ENCODE measurements at places on chromosomes 16 and 17.

DNA sequence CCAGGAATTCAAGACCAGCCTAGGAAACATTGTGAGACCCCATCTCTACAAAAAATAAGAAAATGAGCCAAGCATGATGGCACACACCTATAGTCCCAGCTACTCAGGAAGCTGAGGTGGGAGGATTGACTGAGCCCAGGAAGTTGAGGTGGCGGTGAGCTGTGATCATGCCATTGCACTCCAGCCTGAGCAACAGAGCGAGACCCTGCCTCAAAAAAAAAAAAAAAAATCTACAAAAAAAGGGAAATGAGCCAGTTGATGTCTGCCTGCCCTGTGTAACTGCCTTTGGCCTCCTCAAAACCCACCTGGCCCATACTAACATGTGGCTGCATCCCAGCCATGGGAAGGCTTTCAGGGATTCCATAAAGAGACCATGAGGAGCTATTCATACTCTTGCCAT lies 4.5 kb downstream of the RANBP10 start:
- no peaks in the 10 kb centered on the region for H3K36me3 ChIP-seq
- no peaks in the 10 kb centered on the region for H3K27me3 ChIP-seq
- H3K27ac ChIP-seq = no peak overlapping the region
- H3K4me3 ChIP-seq = no peak overlapping the region
- peaks cover 14% of the 10 kb centered on the region for H3K4me1 ChIP-seq

GRCh38 chr17:56018211-56018610 lies 135.1 kb upstream of the ANKFN1 start:
- H3K36me3 ChIP-seq = no peaks in the 10 kb centered on the region
- H3K4me1 ChIP-seq = no peaks in the 10 kb centered on the region
- peaks cover 1% of the 10 kb centered on the region for H3K27me3 ChIP-seq
- no peak overlapping the region for H3K27ac ChIP-seq
- H3K4me3 ChIP-seq = no peak overlapping the region

DNA sequence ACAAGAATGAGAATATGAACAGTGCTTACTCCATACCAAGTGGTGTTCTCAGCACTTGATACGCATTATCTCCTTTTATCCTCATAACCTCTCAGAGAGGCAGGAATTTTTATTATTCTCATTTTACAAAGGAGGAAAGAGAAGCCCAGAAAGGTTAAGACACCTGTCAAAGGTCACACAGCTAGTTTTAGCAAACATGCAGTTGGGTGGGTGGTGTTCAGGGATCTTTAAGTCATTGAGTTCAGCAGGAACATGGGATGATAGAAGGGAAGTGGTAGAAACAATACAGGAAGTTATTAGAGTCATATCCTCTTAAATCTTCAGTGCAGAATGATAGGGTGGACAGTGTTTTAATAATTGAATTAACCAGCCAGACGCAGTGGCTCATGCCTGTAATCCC lies 95.4 kb downstream of the IRX3 start:
- DNase-seq = no peak
- H3K4me1 ChIP-seq = peaks cover 7% of the 10 kb centered on the region
- H3K27me3 ChIP-seq = no peaks in the 10 kb centered on the region
- no peaks in the 10 kb centered on the region for H3K36me3 ChIP-seq
- H3K27ac ChIP-seq = no peak overlapping the region
- no peak overlapping the region for H3K4me3 ChIP-seq

DNA sequence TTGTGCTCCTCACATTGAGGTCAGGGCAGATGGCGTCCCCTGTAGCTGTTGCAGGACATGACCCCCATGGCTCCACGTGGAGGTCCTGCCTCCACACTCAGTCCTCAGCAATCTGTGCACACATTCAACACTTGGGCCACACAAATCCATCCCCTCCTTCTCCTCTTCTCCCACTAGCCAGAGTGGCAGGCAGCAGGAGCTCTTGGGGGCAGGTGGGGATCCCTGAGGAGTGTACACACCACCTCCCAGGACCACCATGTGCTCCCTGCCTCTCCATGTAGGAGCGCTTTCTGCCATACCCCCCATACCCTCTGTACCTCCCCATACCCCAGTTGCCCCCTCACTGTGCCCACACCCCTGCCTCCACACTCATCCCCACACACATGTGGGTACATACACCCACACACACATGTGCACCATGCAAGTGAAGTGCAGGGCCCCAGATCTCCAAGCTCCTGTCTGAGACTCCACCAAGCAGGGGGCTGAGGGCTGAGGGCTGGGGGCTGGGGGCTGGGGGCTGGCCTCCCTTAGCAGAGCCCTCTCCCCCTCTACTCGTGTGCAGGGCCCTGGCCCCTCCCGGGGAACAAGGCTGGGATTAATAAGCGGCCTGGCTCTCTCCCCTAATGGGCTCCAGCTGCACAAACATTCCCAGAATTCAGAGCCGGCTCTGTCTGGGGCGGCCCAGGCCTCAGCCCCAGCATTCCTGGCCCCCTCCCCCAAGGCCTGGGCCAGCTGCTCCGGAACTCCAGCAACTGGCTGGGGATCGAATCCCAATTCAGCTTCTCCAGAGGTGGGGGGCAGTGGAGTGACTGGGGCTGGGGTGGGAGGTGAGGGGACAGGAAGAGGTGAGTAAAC lies 48.2 kb upstream of the MEIOC start:
- no peaks in the 10 kb centered on the region for H3K4me1 ChIP-seq
- no peak overlapping the region for H3K27ac ChIP-seq
- no peak overlapping the region for H3K4me3 ChIP-seq
- DNase-seq = no peak
- H3K36me3 ChIP-seq = no peaks in the 10 kb centered on the region
- H3K27me3 ChIP-seq = no peaks in the 10 kb centered on the region

GRCh38 chr17:28480799-28481571 lies 7.5 kb downstream of the SLC13A2 start:
- H3K4me1 ChIP-seq = no peaks in the 10 kb centered on the region
- DNase-seq = no peak
- H3K36me3 ChIP-seq = no peaks in the 10 kb centered on the region
- no peak overlapping the region for H3K27ac ChIP-seq
- H3K4me3 ChIP-seq = no peak overlapping the region
- H3K27me3 ChIP-seq = no peaks in the 10 kb centered on the region

GRCh38 chr17:35733366-35733765 lies 1.9 kb downstream of the RASL10B start:
- no peak overlapping the region for H3K27ac ChIP-seq
- H3K36me3 ChIP-seq = no peaks in the 10 kb centered on the region

- no peaks in the 10 kb centered on the region for H3K4me1 ChIP-seq
- no peaks in the 10 kb centered on the region for H3K27me3 ChIP-seq
- no peak overlapping the region for H3K27ac ChIP-seq
- no peak for DNase-seq
Observed at GRCh38 chr16:57032931-57033330, 43.6 kb downstream of the NLRC5 start.

GRCh38 chr17:55063885-55064874 lies 95.6 kb downstream of the STXBP4 start:
- no peaks in the 10 kb centered on the region for H3K4me1 ChIP-seq
- no peak for DNase-seq
- H3K4me3 ChIP-seq = no peak overlapping the region

GRCh38 chr17:17387498-17388362 lies 84.6 kb downstream of the NT5M start:
- H3K4me3 ChIP-seq = no peak overlapping the region
- H3K36me3 ChIP-seq = no peaks in the 10 kb centered on the region
- H3K27me3 ChIP-seq = no peaks in the 10 kb centered on the region
- H3K4me1 ChIP-seq = no peaks in the 10 kb centered on the region
- no peak overlapping the region for H3K27ac ChIP-seq
- DNase-seq = no peak

- H3K27me3 ChIP-seq = no peaks in the 10 kb centered on the region
- no peak for DNase-seq
- H3K27ac ChIP-seq = no peak overlapping the region
- no peaks in the 10 kb centered on the region for H3K36me3 ChIP-seq
Observed at GRCh38 chr16:8397223-8397622, 193.1 kb downstream of the TMEM114 start.

DNA sequence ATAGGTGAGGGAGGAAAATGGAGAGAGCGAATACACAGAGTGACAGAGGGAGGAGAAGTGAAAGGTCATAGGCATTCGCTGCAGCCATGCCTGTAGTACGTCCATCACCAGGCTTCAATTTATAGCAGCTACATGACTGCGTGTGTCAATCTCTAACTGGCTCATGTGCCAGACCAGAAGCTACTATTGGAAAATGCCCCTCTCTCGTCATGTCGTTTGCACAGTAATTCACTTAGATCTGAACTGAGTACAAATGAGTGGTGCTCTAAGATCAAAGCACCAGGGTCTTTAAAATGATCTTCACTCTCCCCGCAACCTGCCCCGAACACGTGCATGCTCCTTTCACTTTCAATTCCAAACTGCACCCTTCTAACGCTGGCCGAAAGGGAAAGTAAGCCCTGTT lies 51.3 kb downstream of the ADCY9 start:
- H3K27me3 ChIP-seq = no peaks in the 10 kb centered on the region
- DNase-seq = no peak
- no peak overlapping the region for H3K4me3 ChIP-seq
- H3K4me1 ChIP-seq = no peaks in the 10 kb centered on the region
- H3K36me3 ChIP-seq = no peaks in the 10 kb centered on the region
- H3K27ac ChIP-seq = no peak overlapping the region

- DNase-seq = no peak
- H3K4me1 ChIP-seq = no peaks in the 10 kb centered on the region
- H3K4me3 ChIP-seq = no peak overlapping the region
- no peaks in the 10 kb centered on the region for H3K36me3 ChIP-seq
Observed at GRCh38 chr17:57669671-57670529, 75.2 kb downstream of the CCDC182 start.

DNA sequence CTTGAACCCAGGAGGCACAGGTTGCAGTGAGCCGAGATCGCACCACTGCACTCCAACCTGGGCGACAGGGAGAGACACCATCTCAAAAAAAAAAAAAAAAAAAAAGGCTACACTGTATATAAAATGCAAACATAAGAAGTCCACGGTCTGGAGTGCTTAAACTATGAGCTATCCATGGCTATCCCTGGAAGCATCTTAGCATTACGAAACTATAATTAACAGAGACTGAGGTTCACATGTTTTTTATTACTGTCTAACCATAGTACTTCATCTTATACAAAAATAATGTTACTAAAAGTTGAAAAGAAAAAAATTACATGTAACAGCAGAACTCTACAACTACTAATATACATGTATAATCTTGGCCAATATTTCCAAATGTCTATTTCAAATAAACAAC lies 32.8 kb downstream of the HELZ start:
- no peaks in the 10 kb centered on the region for H3K27me3 ChIP-seq
- H3K4me1 ChIP-seq = no peaks in the 10 kb centered on the region
- DNase-seq = no peak
- H3K4me3 ChIP-seq = no peak overlapping the region
- H3K36me3 ChIP-seq = no peaks in the 10 kb centered on the region

DNA sequence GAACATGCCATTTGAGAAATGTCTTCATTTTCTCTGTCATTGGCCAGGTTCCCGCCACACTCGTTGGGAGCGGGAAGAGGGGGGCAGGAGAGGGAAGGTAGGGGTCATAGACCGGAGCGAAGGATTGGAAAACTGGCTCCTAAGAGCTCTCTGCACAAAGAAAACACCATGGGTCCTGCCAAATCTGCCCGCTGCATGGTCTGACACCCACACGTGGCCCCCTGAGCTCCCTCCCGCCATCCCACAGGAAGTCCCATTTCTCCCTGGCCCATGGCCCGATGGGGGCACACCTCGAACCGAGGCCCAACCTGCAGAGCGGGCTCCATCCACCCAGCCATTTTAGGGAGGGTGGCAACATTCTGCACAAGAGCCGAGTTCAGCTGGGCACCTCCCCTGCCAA lies 159.6 kb downstream of the SALL1 start:
- H3K27ac ChIP-seq = no peak overlapping the region
- H3K36me3 ChIP-seq = no peaks in the 10 kb centered on the region
- no peaks in the 10 kb centered on the region for H3K27me3 ChIP-seq
- H3K4me3 ChIP-seq = no peak overlapping the region
- DNase-seq = no peak
